ENCODE measurements at places on chromosomes 7 and 10.

DNA sequence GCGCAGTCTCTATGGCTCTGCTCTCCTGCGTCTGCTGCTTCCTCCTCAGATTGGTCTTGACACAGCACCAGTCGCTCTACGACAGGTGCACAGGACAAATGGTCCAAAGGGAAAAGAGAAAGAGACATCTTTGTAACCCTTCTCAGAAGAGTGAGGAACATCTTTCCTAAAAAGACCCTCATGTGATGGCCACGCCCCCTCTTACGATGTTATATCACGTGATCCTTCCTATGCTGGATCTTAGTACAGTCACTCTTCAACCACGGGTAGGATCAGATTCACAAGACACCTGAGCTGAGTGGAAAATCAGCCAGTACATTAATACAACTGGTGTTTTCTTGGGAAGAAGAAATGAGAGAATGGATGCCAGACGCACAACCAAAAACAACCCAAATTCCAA, 262.2 kb upstream of the CELF2 start:
- DNase-seq, result no peak

- DNase-seq, result no peak
Observed at GRCh38 chr7:43823941-43824340, 45.4 kb downstream of the MRPS24 start.

DNA sequence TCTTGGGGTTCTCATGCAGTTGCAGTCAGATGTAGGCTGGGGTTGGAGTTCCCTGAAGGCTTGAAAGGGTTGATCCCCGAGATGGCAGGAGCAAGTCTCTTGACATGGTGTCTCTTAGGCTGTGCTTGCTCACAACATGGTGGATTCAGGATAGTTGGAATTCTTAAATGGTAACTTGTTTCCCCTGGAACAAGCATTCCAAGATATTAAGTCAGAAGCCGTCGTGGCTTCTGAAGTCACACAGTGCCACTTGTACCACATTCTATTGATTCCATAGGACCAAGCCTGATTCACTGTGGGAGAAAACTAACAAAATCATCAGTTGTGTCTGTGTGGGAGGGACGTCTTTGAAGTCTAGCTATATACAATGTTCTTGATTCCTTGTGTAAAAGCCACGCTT, 3.5 kb upstream of the SLC35B4 start:
- peak; percentile 15 for DNase-seq

DNA sequence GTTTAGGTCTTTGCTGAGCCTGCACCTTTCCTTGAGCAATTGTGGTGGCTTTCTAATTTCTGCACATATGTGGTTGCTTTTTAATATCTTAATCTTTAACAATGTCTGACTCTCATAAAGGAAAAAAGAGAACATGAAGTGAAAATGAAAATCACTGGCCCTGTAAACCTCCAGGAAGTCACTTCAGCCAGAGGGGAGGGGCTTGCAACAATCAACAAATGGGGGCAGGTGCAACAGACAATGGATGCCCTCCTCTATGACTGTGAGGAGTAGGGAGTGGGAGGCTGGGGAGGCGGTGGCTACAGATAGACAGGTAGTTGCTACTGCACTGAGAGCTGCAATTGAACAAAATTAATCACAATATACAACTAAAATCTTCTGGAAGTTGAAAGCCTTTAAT, 1377.4 kb downstream of the XPNPEP1 start:
- DNase-seq, result no peak

GRCh38 chr7:111224354-111225231, 133.7 kb downstream of the LRRN3 start:
- peak; percentile 7 for DNase-seq

- no peak for DNase-seq
Observed at GRCh38 chr10:18675086-18675801, 16.0 kb downstream of the ARL5B start.

DNA sequence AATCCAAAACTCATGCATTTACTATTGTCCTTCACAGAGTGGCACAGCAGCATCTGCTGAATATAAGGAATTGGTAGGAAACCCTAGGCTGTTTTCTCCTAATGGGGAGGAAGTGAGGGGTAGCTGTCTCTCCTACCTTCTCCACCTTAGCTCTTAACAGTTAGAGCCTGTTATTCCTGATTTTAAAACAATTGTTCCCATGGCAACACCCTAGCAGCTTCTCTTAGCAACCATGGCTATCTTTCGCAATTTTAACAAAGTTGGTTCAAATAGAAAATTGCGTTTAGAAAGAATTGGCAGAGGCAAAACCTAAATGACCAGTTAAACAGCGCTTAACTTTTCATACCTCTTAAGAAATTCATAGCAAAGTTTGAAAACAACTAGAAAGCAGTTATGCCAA, 603.4 kb upstream of the AUTS2 start:
- DNase-seq, result no peak

DNA sequence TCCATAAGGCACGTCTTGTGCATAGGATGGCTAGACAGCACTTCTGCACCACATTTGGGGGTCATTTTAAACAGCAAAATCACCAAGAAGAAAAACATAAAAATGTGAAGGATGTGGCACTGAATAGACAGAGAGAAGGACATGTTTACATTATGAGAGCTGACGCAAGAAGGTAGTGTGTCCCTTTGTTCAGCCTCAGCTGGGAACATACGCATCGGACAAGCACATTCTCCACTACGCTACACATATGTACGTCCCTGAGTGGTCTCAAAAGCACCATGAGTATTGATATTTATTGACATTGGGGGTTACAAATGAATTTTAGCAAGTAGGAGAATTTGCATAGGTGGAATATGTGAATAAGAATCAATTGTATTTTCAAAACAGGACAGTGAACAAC, 20.2 kb downstream of the DDC start:
- DNase-seq, result no peak

DNA sequence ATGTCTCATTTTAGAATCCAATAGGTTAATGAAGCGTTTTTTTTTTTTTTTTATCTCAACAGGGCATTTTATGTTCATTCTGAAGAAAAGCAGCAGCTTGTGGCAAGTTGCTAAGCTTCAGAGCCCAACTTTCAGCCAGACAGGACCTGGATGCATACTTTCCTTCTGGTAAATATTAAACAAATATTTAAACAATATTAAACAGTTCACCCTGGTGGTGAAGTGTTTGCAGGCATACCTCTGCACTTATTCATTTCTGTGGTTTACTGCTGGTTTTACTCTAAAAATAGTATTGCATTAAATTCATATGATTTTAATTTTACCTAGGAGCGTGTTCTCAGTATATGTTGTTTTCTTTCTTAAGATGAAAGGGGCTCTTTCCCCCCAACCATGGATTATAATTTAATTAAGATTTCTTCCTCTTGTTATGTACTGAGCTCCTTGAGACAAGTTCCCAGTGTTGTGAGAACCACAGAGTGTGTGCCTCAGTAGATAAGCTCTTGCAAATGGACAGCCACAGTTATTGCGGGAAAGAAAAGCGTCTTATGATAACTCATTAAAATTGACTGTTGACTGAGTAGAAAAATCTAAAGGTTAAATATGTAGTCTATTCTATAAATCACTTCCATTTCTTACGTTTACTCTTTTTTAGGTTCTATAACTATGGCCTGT, 155.8 kb downstream of the MALRD1 start:
- DNase-seq, result peak; percentile 16

DNA sequence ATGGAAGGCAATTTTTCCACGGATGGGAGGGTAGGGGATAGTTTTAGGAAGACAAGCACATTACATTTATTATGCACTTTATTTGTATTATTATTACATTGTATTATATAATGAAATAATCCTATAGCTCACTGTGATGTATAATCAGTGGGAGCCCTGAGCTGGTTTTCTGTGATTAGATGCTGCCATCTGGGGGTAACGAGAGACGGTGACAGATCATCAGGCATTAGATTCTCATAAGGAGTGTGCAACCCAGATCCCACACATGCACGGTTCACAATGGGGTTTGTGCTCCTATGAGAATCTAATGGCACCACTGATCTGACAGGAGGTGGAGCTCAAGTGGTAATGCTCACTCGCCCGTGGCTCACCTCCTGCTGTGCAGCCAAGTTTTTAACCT, 103.9 kb upstream of the STK17A start:
- no peak for DNase-seq

GRCh38 chr7:85773116-85773728, 586.4 kb upstream of the SEMA3D start:
- DNase-seq, result peak; percentile 39

DNA sequence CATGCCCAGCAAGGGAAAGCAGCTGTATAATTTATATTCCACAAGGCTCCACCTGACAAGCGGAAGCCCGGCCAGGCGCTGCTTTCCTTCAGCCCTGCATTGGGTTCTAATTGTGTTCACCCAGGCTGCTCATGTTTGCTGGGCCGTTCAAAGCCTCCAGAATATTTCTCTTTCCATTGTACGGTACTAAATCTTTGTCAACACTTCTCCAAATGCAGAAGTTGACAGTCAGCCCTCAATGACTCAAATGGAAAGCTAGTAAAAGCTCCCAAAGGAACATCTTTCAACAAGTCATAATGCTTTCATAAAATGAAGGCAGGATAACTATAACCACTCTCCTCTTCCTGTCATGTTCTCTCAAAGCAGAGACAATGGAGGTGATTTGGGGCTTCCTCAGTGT, 17.8 kb upstream of the CPXM2 start:
- DNase-seq, result no peak

DNA sequence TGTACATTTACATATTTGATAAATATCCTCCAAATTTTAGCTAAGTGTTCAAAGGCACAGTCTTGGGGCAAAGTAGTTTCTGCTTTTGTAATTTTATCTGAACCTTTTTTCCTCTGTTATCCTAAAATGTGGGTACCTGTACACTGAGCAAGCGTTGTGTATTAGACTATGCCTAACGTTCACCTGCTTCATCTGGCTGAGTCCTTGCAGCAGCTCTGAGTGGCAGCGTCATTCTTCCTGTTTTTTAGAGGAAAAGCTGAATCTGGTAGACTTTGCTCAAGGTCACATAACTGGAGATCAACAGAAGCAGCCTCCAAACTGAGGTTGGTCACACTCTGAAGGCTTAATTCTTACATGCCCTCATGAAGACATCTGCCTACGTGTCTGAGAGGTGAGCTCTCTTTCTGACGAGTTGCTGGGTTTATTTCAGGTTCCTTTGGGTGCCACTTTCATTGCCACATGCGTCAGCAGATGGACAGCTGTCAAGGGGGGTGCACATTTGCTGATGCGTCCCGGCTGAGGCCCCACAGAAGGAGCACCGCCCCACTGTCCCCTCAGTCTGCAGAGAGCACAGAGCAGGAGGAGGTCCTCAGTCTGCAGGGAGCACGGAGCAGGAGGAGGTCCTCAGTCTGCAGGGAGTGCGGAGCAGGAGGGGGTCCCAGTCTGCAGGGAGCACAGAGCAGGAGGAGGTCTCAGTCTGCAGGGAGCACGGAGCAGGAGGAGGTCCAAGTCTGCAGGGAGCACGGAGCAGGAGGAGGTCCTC, 406.5 kb upstream of the SHH start:
- no peak for DNase-seq

DNA sequence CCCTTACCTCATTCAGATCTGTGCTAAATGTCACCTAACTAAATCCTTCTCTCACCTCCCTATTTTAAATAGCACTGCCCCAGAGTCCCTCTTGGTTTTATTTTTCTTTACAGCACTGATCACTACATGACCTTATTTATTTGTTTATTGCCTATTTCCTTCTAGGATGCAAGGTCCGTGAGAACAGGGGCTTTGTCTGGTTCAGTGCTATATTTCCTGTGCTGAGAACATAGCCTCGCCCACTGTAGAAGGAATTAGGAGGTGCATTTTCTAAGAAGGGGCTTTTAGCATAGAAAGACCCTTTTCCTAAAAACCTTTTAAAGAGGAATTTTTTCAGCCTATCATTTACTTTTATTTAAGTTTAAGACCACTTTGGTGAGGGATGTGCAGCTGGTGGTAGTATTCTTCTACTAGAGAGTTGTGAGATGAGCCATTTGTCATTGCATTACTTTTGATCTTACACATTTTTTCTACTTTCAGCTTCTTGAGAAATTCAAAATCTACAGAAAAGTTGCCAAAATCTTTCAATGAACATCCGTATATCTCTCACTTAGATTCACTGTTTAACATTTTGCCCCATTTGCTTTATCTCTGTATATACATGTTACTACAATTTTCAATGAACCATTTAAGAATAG, 13.5 kb upstream of the PCGF5 start:
- DNase-seq, result no peak

GRCh38 chr10:125160856-125161706, 718 bp upstream of the CTBP2 start:
- peak; percentile 93 for DNase-seq

DNA sequence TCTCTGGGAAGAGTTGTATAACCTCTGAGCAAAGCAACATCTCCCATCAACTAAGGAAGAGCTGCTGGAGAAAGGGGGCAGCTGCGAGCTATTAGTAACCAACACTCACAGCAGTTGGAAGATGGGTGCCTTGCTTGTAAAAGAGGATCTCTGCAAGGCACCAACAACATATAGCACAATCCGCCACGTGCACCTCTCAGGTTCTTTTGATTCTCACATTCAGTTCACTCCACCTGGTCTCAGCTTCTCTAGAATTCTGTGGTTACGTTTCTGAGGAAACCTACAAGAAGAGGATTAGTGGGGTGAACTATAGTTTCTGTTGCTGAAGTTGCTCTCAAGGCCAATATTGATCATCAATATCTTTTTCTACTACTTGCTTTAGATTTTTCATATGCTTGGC, 117.1 kb downstream of the RPS24 start:
- DNase-seq, result no peak

- DNase-seq, result no peak
Observed at GRCh38 chr10:110773693-110774068, 98.0 kb upstream of the PDCD4 start.

GRCh38 chr7:19181634-19182033, 36.4 kb upstream of the FERD3L start:
- no peak for DNase-seq
